ENCODE measurements at places on chromosomes 6 and 20.

DNA sequence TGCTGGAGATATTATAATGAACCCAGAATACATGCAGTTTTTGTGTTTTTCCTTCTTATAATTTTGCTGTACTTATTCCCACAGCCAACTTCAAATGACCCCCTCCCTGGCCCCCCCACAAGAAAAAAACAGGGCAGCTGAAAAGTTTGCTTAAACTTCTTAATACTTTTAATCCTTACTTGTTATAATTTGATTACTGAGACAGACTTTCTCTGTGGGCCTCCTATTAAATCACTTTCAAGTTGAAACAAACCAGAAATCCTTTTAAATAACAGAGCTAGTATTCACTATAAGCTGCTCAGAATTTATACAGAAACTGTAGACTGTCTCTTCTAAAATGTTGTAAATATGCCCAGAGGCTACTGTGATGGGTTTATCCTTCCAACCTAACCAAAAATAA is 106.3 kb downstream of the CENPW start:
- DNase-seq: no peak

GRCh38 chr6:54427396-54427937 is 119.2 kb downstream of the TINAG start:
- DNase-seq: no peak

DNA sequence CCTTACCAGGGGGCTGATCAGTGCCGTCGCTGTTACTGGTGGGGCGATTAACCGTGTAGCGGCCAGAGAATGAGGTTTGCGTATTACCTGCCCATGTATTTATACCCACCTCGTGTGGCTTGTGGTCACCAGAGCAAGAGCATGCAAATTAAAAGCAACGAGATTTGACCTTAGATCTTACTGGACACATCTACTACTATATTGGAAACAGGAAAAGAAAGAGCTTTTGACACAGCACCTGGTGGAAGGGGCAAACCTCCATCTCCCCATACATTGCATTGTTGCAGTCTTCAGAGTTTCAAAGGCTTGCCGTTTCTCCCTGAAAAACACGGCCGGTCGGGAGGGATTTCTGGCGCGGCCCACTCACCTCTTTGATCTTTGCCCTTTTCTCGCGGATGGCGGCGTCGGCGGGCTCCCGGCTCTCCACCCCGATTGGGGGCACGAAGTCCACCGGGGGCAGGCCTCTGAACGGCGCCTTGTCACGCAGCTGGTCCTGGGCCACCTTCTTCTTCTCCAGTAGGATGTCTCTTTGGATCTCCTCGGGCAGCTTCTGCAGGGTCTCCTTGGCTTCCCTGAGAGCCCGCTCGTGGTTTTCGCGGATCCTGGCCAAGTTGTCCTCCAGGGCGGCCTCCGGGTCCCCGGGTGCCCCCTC is 1.3 kb downstream of the MAN1A1 start:
- DNase-seq: peak; percentile 39

DNA sequence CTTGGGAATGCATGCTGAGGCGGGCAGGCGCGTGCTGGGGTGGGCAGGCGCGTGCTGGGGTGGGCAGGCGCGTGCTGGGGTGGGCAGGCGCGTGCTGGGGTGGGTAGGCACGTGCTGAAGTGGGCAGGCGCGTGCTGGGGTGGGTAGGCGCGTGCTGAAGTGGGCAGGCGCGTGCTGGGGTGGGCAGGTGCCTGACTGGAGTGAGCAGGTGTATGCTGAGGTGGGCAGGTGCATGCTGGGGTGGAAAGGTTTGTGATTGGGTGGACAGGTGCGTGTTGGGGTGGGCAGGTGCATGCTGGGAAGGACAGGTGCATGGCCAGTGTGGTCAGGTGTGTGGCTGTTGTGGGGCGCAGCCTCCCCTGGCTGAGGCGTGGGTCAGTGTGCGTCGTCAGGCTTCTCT is 404.1 kb downstream of the CDH4 start:
- DNase-seq: no peak

DNA sequence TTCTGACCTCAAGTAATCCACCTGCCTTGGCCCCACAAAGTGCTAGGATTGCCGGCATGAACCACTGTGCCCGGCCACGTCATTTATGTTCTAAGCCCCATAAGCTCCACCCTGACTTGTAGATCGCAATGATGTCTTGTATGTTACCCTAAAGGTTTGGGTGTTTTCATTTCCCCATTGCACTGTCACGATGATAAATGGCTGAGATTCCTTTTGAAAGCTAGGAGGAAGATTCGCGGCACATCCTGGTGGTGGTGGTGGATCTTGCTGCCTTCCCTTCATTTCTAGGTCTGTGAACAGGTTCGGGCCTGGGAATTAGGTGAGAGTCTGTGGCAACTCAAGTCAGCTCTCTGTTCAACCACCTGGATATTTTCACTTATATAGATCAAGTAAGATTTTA is 28.3 kb downstream of the MUC22 start:
- no peak for DNase-seq

DNA sequence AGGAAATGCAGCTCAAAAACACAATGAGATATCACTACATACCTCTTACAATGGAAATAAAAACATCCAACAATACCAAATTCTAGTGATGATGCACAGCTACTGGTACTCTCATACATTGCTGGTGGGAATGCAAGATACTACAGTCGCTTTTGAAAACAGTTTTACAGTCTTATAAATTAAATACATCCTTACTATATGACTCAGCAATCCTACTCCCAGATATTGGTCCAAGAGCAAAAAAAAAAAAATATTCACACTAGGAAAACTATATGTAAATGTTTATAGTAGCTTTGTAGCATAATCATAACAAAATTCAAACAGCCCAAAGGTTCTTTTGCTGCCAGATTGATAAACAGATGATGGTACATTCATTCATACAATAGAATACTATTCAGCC is 217.4 kb upstream of the FAM83B start:
- no peak for DNase-seq

GRCh38 chr20:18611492-18611891 is 23.6 kb downstream of the DTD1 start:
- DNase-seq: no peak

DNA sequence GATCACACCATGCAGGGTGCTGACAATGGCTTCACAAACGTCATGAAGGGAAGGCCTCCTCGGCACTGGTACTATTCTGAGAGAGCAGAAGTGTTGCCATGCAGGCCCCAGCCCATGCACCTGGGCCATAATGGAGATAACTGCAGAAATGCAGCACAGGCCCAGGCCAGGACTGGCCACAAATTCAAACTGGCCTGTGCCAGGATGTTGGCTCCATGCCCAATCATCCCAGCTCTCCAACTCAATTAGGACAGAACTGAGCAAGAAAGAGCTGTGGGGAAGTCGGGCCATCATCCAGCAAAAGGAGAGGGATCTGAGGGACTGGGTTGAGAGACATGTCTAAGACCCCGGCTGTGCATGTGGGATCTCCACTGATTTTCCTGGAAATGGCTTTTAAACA is 48.9 kb upstream of the SYNDIG1 start:
- DNase-seq: no peak

- no peak for DNase-seq
Observed at GRCh38 chr6:144737998-144738397, 452.9 kb downstream of the UTRN start.

DNA sequence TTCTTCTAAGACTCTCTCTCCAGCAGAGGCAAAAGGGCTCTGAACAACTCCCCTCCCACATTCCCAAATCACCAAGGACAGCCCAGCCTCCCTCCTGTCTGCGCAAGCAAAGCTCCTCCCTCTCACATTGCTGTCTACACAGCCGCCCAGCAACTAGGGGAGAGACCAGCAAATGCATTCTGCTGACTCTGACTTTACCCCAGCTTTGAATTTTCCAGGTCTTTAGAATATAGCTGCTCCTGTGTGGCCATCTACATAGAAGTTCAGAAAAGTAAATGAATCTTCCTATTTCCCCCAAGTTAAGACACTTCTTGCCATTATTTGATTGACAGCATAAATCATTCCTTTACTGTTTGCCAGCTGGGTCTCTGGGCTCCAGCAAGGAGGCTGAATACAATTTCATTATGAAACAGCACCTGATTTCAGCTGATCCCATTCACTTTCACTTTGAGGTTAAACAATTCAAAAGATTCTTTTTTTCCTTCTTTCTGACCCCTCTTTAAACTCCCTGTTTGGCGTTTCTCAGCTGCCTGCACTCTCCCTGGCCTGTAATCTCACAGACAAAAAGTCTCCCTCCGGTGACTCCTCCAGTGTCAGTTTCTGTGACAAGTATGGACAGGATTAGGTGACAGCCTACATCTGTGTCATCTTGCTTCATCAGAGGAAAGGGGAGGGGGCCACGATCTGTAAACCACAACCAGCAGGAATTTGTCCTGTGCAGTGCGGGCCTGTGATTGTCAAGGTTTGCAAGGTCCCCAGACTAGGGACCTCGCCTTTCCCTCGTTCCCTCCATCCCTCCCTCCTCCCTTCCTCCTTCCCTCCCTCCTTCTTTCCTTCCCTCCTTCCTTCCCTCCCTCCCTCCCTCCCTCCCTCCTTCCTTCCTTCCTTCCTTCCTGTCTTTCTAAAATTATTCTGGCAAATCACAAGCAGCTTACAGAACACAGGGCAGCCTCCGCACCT is 205.6 kb upstream of the RIN2 start:
- no peak for DNase-seq

DNA sequence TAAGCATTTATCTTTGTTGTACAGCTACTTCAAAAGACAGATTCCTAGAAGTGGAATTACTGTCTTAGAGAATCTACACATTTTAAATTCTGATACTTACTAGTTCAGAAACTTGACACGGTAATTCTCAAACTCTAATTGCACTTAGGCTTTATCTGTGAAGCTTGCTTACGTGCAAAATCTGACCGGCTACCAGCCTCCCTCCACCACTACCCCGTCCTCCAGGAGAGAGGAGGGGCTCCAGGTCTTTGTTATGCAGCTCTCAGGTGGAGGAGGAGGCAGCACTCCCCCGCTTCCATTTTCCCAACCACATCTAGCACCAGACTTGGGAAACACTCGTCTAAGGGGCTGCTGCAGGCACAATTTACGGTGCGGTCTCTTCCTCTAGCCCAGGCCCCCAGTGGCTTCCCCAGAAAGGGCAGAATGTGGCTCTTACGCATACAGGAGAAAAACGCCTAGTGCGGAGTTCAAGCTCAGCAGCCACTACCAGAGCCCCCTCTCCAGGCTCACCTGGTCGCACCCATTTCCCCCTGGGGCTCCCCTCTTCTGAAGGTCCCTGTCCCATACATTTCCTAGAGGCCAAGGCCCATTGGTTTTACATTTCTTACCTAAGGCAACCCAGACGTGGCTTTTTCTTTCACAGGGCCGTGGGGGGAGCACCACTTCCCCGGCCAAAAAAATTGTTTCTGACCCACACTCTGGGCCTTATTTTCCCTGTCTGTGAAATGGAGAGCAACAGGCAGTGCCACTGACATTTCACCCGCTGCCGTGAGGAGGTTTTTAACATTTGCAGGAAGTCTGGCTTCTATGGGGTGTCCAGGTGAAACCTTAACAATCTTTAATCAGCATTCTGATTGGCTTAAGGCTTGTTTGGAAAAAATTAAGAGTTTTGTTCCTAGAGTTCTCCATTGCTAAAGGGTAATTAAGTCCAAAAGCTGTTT is 1.6 kb upstream of the TGIF2 start:
- no peak for DNase-seq

DNA sequence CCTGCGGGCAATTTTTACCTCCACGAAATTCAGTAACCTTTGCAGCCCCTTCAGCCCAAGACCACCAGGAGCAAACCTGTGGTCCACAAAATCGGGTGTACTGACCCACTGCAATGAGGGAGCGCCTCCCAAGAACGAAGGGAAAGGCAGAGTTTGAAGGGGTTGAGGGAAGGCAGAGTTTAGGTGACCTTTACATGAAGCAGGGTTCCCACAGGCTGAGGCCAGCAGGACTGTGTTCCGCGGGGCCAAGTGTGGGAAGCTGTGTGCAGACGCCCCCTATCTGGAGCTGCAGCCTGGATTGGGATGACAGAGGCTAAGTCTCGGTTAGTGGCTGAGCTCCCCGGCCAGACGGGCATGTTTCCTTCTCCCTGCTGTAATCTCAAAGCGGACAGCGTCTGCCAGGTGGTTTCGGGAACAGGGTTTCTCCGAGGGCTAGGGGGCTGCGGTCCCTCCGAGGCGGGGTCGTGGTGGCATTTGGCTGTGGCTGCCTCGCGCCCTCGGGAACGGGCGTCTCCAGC is 826 bp upstream of the PYGB start:
- no peak for DNase-seq

- DNase-seq: no peak
Observed at GRCh38 chr6:27279513-27280063, 32.1 kb downstream of the PRSS16 start.

GRCh38 chr6:28947831-28948270 is 24.1 kb upstream of the TRIM27 start:
- DNase-seq: no peak

- DNase-seq: no peak
Observed at GRCh38 chr6:21208796-21209186, 384.8 kb upstream of the SOX4 start.
